ENCODE measurements at places on chromosomes 6 and 20.

DNA sequence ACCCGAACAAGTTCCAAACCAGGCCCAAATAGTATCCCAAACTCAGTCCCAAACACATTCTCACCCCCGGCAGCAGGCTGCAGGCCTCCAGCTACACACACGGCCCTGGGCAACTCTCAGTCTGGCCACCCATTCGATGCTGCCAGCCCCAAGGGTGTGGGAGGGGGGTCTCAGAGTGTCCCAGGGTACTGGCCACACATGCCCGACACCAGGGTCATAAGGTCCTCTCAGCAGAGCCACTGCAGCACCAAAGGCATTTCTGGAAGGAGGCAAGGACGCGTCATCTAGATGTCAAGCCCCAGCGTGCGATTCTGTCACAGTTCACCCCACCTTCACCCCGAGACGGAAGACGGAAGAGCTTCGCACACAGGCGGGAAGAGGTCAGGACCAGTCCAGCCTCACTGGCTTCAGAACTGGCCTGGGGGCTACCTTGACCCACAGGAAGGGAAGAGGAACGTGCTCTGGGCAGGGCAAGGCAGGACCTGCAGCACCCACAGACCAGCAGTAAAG, 9.5 kb downstream of the MYL9 start:
- no peak for DNase-seq

DNA sequence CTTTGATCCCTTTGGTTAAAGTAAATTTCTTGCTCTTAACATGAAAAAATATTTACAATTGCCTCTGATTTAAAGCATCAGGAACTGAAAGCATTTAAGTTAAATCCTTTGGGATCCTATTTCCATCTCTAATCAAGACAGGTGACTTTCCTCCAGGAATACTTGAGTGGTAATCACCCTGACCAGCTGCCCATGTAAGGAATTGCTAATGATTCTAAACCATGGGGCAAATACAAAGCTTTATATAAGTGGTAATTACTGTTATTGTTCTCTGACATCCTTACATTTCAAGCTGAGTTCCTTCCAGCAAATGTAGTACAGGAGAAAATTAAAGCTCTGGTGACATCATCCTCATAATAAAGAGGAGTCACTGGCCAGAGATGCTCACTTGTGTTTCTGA, 100.6 kb downstream of the CRYBG1 start:
- DNase-seq: no peak

- DNase-seq: no peak
These were observed 521 bp downstream of the CDK5RAP1 start for GRCh38 chr20:33400812-33401183.

- DNase-seq: no peak
These were observed 81.7 kb upstream of the MAFB start for GRCh38 chr20:40770564-40771307.
